ENCODE measurements at places on chromosomes 6 and 20.

GRCh38 chr20:5463007-5463686 is 146.4 kb upstream of the PROKR2 start:
- no peak for DNase-seq

DNA sequence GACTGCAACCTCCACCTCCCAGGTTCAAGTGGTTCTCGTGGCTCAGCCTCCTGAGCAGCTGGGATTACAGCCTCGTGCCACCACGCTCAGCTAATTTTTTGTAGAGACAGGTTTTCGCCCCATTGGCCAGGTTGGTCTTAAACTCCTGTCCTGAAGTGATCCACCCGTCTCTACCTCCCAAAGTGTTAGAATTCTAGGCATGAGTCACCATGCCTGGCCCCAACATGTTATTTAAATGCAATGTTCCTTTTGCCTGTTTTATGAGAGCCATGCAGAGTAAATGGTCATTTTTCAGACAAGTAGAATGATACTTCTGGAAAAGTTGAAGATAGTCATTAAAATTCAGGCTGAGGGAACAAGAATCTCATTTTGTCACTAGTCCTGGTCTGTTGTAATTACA is 43.8 kb upstream of the RPS6KA2 start:
- DNase-seq = no peak

DNA sequence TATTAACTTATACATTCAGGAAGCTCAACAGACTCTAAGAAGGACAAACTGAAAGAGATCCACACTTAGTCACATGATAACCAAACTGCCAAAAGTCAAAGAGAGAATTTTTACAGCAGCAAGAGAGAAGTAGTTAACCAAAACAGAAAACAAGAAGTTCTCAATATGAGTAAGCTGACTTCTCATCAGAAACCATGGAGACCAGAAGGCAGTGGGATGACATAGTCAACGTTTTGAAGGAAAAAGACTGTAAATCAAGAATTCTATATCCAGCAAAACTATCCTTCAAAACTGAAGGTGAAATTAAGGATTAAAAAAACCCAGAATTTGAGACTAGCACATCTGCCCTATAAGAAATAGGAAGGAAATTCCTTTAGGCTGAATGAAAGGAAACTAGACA is 60.4 kb downstream of the COL19A1 start:
- DNase-seq = no peak

DNA sequence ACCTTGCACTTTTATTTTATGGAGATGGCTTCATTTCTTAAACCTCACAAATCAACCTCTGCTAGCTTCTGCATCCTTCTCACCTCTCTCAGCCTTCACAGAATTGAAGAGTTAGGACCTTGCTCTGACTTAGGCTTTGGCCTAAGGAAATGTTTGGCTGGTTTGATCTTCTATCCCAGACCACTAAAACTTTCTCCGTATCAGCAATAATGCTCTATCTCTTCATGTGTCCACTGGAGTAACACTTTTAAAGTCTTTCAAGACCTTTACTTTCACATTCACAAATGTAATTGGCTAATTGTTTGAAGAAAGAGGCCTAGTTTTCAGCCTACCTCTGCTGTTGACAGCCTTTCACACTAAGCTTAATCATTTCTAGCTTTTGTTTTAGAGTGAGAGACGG is 212.9 kb downstream of the TTLL2 start:
- DNase-seq = no peak

GRCh38 chr6:42947950-42948349 is 12.6 kb upstream of the GNMT start:
- DNase-seq = no peak

GRCh38 chr6:130965656-130966055 is 97.4 kb downstream of the EPB41L2 start:
- DNase-seq = no peak

GRCh38 chr6:118776607-118777549 is 117.1 kb upstream of the ASF1A start:
- DNase-seq = peak; percentile 81

DNA sequence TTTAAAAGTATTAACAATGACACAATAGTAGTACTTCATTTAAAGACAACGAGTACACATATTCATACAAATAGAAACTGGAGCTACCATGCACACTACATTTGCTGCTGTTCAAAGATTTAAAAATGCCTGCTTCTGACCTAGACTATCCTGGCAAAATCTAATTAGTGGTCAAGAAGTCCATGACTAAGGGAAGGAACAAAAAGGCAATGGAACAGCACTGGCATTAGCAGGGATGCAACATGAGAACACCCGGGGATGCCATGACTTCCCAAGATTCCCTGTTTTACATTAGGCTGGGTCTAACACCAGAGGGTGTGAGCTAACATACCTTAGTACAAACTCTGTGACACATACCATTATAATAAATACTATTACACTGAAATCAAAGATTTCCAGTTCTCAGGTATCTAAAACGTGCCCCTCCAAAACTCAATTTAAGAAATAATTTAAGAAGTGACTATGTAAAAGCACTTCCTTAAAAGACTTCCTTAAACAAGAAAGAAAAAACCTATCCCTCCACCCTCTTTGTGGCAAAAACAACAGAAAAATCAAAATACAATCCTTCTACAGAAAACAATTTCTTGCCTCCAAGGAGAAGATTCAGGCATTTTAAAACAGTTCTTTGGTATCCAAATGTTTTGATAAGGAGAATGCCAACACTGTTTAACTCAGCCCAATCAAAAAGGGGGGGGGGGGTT is 25.5 kb downstream of the CHD6 start:
- no peak for DNase-seq
